ENCODE measurements at places on chromosomes 11 and 22. TPM values are rescaled to one million over a fixed set of nuclear protein-coding genes. Genes with fewer than 3 reads are reported as not detected.

- H3K27me3 ChIP-seq, result no peaks in the 10 kb centered on the region
- H3K36me3 ChIP-seq, result no peaks in the 10 kb centered on the region
- no peak overlapping the region for H3K27ac ChIP-seq
Measured at GRCh38 chr11:132126973-132127899, 756.8 kb downstream of the NTM start.

GRCh38 chr11:36219996-36220395 is 69.2 kb downstream of the COMMD9 start:
- no peak for DNase-seq
- no peak overlapping the region for H3K4me3 ChIP-seq
- peaks cover 4% of the 10 kb centered on the region for H3K36me3 ChIP-seq
- no peaks in the 10 kb centered on the region for H3K4me1 ChIP-seq

The UPK3A gene
- not detected for total RNA-seq

DNA sequence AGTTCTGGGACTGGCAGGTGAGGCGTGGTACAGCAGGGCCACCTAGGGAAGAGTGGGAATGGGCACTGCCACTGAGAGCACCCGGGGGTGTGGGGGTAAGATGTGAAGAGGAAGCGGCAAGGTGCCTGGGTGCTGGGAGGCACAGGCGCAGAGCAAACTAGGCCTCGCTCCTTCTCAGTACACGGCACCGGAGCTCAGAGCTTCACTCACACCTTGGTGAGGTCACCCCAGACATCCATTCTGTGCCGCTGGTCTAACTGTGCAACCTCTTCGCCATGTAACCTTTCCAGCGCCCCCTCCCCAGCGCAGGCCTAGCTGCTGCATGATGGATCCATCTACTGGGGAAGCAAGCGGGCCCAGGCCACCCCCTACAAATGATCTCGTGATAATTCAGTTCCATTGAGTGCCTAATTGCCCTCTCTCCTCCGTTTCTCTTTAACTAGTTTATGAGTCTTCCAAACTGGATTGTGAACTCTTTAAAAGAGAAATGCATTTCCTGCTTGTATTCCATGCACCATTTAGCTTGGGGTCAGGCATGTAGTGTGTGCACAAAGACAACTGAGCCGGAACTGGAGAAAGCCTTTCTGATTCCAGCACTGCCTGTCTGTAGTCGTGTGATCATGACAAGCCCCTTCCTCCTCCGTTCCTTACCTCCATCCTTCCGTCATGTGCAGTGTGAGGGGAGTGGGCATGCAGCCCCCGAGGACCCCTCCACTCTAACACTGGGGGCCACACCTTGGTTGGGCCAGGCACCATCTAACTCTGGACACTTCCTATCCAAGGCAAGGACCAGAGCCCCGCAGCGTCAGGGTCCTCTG is 1475.2 kb downstream of the TBC1D22A start:
- H3K36me3 ChIP-seq, result no peaks in the 10 kb centered on the region
- DNase-seq, result no peak
- H3K4me1 ChIP-seq, result no peaks in the 10 kb centered on the region
- H3K27me3 ChIP-seq, result peaks cover 15% of the 10 kb centered on the region

- H3K36me3 ChIP-seq, result no peaks in the 10 kb centered on the region
- peaks cover 31% of the 10 kb centered on the region for H3K4me1 ChIP-seq
- H3K4me3 ChIP-seq, result peak within 1 kb of the TSS; percentile 58
- no peak for DNase-seq
- peaks cover 4% of the 10 kb centered on the region for H3K27me3 ChIP-seq
Measured at GRCh38 chr22:40679249-40679963, at the start of gene MCHR1. Gene MCHR1 (plus strand): TSS chr22:40679484. CDS start chr22:40679653, 169 bp downstream.

DNA sequence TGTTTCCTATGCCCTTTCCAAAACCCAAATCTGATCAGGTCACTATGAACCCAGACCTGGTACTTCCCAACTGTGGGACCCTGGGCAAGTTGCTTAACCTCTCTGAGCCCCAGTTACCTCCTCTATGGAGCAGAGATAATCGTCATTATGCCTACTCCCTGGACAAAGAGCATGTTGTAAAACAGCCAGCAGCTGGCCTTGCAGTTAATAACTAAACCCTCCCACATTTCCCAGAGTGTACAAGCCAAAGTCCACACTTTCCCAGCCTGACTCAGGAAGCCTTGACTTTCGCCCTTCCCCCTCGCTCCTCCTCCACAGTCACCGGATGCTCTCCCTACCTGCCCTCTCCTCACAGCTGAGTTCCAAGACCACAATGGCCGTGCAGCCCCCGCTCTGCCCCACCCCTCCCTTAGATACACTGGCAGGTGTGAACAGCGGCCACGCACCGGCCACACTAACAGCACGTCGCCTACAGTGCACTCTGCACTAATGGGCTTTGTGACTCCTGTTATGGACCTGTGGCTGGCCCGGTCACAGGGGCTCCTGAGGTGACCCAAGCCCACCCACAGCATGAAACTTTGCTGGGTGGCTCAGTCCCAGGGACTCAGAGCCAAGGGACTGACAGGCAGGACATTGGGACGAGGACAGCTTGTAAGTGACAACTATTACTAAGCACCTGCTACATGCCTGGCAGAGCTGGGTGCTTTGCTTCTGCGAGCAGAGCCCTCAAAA is 15.6 kb upstream of the MFNG start:
- H3K27ac ChIP-seq, result peak overlapping the region; percentile 97
- peaks cover 58% of the 10 kb centered on the region for H3K4me1 ChIP-seq
- H3K4me3 ChIP-seq, result peak overlapping the region; percentile 51
- peaks cover 4% of the 10 kb centered on the region for H3K36me3 ChIP-seq
- H3K27me3 ChIP-seq, result no peaks in the 10 kb centered on the region

DNA sequence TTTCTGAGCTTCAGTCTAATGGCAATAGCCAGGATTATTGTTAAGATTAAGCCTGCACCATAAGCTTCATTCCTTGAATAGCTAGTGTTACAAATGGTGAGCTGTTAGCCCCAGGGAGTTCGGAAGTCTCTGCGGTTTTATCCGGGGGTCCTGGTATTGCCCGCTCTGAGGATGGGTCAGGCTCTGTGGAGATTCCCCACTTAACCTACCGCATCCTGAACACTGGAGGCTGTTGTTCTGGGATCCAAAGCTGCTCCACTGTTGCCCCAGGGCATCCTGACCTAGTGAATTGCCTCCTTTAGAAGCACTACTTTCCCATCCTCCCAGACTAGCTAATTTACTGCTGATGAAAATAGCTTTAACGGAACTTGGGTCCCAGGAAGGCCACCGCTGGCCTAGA is 14.5 kb upstream of the PEX26 start:
- no peaks in the 10 kb centered on the region for H3K27me3 ChIP-seq
- peak; percentile 18 for DNase-seq
- peaks cover 3% of the 10 kb centered on the region for H3K36me3 ChIP-seq
- peaks cover 54% of the 10 kb centered on the region for H3K4me1 ChIP-seq
- H3K4me3 ChIP-seq, result no peak overlapping the region

- no peak overlapping the region for H3K4me3 ChIP-seq
- peaks cover 27% of the 10 kb centered on the region for H3K4me1 ChIP-seq
- no peaks in the 10 kb centered on the region for H3K27me3 ChIP-seq
- no peak overlapping the region for H3K27ac ChIP-seq
- H3K36me3 ChIP-seq, result no peaks in the 10 kb centered on the region
Measured at GRCh38 chr11:34443136-34443535, 4.4 kb downstream of the CAT start.

GRCh38 chr11:67029146-67029545 is 6.2 kb downstream of the SYT12 start:
- peaks cover 60% of the 10 kb centered on the region for H3K4me1 ChIP-seq
- no peak overlapping the region for H3K4me3 ChIP-seq
- H3K36me3 ChIP-seq, result no peaks in the 10 kb centered on the region
- H3K27me3 ChIP-seq, result no peaks in the 10 kb centered on the region
- H3K27ac ChIP-seq, result no peak overlapping the region

DNA sequence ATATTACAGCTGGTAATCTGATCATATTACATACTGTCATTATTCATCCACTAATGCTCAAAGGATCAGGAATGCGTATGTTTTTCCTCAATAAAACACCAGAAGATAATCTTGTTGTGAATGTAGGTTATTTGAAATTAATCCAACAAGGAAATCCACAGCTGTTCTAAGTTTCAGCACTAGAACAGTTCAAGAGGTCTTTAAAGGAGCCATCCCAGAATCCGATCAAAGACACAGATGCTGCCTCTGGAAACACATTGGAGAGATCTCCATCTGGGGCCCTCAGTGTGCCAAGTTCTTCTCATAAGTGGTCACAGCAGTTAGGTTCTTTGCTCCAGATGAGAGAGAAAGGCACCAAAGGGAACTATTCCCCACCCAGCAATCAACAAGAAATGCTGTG is 1955.1 kb upstream of the RAG2 start:
- H3K27ac ChIP-seq, result no peak overlapping the region
- no peaks in the 10 kb centered on the region for H3K27me3 ChIP-seq
- no peak for DNase-seq
- H3K4me1 ChIP-seq, result peaks cover 12% of the 10 kb centered on the region

The OR8K5 gene
- not detected for total RNA-seq

DNA sequence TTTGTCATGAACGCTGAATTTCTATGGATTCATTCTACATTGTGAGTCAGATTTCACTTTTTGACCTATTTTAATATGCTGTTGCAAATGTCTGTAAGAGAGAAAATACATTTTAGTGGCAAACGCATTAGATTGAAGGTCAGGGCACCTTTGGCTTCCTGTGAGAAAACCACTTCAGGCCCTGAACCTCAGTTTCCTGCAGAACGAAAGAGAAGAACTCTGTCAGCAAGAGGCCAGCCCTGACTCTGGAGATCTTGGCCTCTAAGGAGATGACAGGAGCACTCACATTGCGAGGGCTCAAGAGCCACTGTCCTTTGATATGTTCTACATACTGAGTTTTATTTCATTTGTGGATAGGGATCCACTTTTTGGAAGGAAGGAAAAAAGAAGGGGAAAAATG is 83.6 kb downstream of the KCNJ1 start:
- H3K27ac ChIP-seq, result peak overlapping the region; percentile 42
- H3K36me3 ChIP-seq, result peaks cover 15% of the 10 kb centered on the region
- H3K4me1 ChIP-seq, result peaks cover 20% of the 10 kb centered on the region
- no peaks in the 10 kb centered on the region for H3K27me3 ChIP-seq

DNA sequence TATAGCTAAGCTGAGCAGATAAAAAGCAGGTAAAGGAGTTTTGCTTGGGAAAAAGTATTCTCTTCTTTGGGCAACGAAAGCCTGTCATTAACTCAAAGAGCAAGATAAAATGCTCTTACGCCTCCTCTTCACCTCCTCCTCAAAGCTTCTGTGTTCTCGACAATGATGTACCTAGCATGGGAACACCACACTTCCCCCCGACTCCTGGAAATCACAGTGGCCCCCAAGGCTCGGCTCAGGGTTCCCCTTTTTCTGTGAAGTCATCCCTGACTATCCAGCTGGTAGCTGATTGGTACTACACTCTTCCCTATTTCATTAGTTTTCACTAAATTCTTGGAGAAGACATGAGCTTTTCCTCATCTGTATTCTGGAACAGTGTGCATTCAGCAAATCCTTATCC is 336.1 kb downstream of the LARGE1 start:
- no peak overlapping the region for H3K4me3 ChIP-seq
- no peak overlapping the region for H3K27ac ChIP-seq
- H3K4me1 ChIP-seq, result no peaks in the 10 kb centered on the region
- no peaks in the 10 kb centered on the region for H3K36me3 ChIP-seq
- no peaks in the 10 kb centered on the region for H3K27me3 ChIP-seq

DNA sequence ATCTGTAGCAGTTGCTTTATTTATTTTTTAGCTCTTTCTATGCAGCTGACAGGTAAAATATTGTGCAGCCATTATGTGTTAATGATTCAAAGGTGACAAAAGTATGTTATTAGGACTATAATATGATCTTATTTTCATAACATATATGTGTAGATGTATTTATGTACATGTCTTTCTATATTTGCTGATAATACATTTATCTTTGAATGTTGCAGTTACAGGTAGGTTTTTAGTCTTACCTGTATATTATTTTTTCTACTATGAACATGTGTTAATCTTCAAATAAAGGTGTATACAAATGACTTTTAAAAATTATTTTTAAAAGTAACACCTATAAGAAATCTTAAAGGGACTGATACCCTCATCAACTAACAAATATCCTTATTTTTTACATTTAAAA is 33.6 kb downstream of the FAR1 start:
- no peak for DNase-seq
- peaks cover 7% of the 10 kb centered on the region for H3K4me1 ChIP-seq
- peaks cover 10% of the 10 kb centered on the region for H3K36me3 ChIP-seq
- no peak overlapping the region for H3K4me3 ChIP-seq
- H3K27me3 ChIP-seq, result no peaks in the 10 kb centered on the region

DNA sequence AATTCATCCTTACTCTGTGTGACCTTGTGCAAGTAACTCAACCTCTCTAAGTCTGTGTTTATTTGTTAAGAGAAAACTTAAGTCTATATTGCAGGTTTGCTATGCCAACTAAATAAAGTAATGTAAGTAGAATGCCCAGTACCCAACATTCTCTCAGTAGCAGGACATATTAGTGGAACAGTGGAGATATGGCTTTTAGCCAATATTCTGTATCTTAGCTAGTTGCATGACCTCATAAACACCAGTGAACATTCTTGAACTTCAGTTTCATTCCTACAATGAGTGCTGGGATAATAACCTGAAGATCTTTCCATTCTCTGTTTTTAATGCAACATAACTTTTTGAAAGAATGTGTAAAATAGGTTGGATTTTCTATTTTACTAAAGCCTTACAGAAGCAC is 77.0 kb downstream of the RAB38 start:
- H3K4me1 ChIP-seq, result no peaks in the 10 kb centered on the region
- H3K27ac ChIP-seq, result no peak overlapping the region
- peaks cover 3% of the 10 kb centered on the region for H3K27me3 ChIP-seq
- DNase-seq, result no peak
- no peak overlapping the region for H3K4me3 ChIP-seq
- H3K36me3 ChIP-seq, result no peaks in the 10 kb centered on the region

DNA sequence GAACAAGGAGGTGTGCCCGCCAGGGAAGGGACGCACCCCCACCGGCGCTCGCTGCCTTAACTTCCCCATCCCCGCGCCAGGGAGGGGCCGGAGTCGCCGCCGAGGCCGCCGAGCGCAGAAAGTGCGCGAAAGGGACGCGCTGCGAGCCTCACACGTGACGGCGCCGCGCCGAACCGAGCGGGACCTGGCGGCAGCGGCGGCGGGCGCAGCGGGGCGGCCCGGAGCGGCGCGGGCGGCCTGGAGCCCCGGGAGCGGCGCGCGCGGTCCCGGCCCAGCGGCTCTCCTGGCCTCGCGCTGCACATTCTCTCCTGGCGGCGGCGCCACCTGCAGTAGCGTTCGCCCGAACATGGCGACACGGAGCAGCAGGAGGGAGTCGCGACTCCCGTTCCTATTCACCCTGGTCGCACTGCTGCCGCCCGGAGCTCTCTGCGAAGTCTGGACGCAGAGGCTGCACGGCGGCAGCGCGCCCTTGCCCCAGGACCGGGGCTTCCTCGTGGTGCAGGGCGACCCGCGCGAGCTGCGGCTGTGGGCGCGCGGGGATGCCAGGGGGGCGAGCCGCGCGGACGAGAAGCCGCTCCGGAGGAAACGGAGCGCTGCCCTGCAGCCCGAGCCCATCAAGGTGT is at the start of gene SORL1:
SORL1 (plus strand) TSS at position 329 of the 623 bp plus-strand sequence; CDS start at position 347, 18 bp downstream.
- no peak within 1 kb of the TSS for H3K27ac ChIP-seq
- DNase-seq, result no peak
- H3K27me3 ChIP-seq, result peaks cover 52% of the 10 kb centered on the region
- H3K36me3 ChIP-seq, result peaks cover 3% of the 10 kb centered on the region
- peaks cover 11% of the 10 kb centered on the region for H3K4me1 ChIP-seq

- DNase-seq, result no peak
- peaks cover 4% of the 10 kb centered on the region for H3K36me3 ChIP-seq
- H3K27me3 ChIP-seq, result no peaks in the 10 kb centered on the region
- H3K27ac ChIP-seq, result no peak overlapping the region
- no peak overlapping the region for H3K4me3 ChIP-seq
Measured at GRCh38 chr22:17789379-17790200, 15.3 kb upstream of the BID start.
